ENCODE measurements at places on chromosomes 3 and 15. TPM values are rescaled to one million over a fixed set of nuclear protein-coding genes. Genes with fewer than 3 reads are reported as not detected.

Gene NME9
- total RNA-seq: not detected

Gene WNT5A
- 25.1 TPM for total RNA-seq

Gene ADCY5
- total RNA-seq: 0.08 TPM

Gene BUB1B
- 30.6 TPM for total RNA-seq

Gene BOC
- total RNA-seq: 5.2 TPM

Gene NRG4
- 0.19 TPM for total RNA-seq

Gene LRTM1
- not detected for total RNA-seq

Gene TPRG1
- 0.30 TPM for total RNA-seq

Gene AMT
- 1.9 TPM for total RNA-seq

All from hair follicular keratinocyte (primary cell).